Upper lobe of left lung (tissue), 6 donors: ENCODE measurements at places on chromosomes 2 and 18. TPM values are rescaled to one million over a fixed set of nuclear protein-coding genes. Genes with fewer than 3 reads are reported as not detected.

The DPYSL5 gene
- not detected for total RNA-seq

The ZNF142 gene
- total RNA-seq: 22.5 TPM

The ANKRD62 gene
- total RNA-seq: 0.30 TPM

The ARHGAP15 gene
- 19.7 TPM for total RNA-seq

The C2orf74 gene
- total RNA-seq: 17.8 TPM

The SULT1C2 gene
- 7.7 TPM for total RNA-seq

The STON1 gene
- total RNA-seq: 15.9 TPM

The C2orf15 gene
- total RNA-seq: 0.33 TPM

The LANCL1 gene
- 29.2 TPM for total RNA-seq

The COLEC11 gene
- 2.3 TPM for total RNA-seq

The ARID5A gene
- total RNA-seq: 41.5 TPM

The SCYGR4 gene
- not detected for total RNA-seq

The REG3A gene
- not detected for total RNA-seq

The ANAPC1 gene
- 26.8 TPM for total RNA-seq

The TMEM18 gene
- 12.8 TPM for total RNA-seq

The GALR1 gene
- total RNA-seq: not detected

The IL1F10 gene
- not detected for total RNA-seq

The STARD6 gene
- not detected for total RNA-seq

The CPO gene
- total RNA-seq: not detected

The FRZB gene
- 0.39 TPM for total RNA-seq

The PLGLB2 gene
- 1.5 TPM for total RNA-seq

The KYNU gene
- total RNA-seq: 15.2 TPM

The ANKRD30BL gene
- not detected for total RNA-seq

The ASPRV1 gene
- total RNA-seq: 1.8 TPM

The TFPI gene
- 197 TPM for total RNA-seq

The CYTIP gene
- total RNA-seq: 29.9 TPM

The NDC80 gene
- 1.4 TPM for total RNA-seq

The RAB6C gene
- total RNA-seq: not detected

The ABCG8 gene
- total RNA-seq: not detected

The TACR1 gene
- total RNA-seq: 1.3 TPM

The SERPINB8 gene
- total RNA-seq: 10.1 TPM

The M1AP gene
- 0.91 TPM for total RNA-seq
